Activated gamma-delta T cell (primary cell): ENCODE measurements at places on chromosomes 4 and X.

GRCh38 chr4:139300431-139301112 is 733 bp upstream of the NAA15 start:
- no peak for DNase-seq

DNA sequence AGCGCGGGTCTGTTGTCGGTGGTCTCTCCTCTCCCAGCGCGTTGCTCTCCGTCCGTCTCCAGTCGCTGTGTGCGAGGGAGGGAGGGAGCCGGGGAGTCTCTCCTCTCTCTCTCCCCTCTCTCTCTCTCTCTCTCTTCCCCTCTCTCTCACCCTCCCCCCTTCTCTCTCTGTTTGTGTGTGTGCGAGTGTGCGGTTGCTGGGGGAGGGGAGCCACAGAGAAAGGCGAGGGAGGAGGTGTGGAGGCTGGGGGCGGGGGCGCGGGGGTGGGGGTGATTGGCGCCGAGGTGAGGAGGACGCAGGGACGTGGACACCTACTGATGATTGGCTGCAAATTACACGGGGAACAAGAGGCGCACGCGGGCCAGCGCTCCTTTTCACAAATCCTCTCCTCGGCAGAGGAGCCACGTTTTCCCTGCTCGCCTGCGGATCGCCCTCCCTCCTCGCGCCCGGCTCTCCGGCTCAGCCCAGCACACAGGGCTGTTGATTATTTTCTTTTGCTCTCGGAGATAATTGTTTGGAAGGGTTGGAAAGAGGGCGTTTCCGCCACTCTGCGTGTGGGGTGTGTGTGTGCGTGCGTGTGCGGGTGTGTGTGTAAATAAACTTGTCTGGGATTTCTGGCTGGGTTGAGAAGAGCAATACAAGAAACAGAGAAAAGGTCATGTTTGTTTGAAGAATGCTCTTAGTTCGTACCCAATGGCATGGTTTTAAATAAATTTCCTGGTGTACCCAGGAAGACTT is at the start of gene CXXC4:
TSS of gene CXXC4 (minus strand) at position 73 of the 738 bp plus-strand sequence. CDS start 3,092 bp downstream, outside the sequence.
- peak; percentile 8 for DNase-seq

DNA sequence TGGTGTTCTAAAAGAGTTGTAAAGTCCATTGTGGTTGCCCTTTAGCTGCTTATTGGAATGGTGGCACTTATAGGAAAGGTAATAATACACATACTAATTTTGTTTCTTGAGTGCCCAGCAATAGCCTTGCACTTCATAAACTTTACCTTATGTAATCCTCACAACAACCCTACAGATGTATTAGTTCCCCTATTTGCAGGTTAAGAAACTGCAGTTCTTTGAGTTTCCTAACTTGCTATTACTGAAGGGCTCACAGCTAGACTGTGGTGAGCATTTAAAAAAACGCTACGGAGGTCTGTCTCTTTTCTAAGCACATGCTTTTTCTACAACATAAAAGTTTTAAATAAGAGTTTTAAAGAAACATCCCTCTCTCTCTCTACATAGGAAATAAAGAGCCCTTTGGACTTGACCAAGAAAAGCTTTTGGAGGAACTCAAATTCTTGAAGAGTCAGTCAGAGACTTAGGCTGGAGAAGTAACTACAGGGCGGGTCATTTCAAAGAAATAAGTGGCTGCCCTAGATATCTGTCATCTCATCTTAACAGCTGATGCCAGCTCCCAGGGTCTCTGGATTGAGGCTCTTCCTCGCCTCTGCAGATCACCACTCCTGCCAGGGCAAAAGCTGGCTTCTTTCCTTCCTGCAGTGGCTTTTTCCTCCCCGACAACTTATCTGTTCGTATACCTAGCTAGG is 42.0 kb upstream of the FBXW7 start:
- no peak for DNase-seq

DNA sequence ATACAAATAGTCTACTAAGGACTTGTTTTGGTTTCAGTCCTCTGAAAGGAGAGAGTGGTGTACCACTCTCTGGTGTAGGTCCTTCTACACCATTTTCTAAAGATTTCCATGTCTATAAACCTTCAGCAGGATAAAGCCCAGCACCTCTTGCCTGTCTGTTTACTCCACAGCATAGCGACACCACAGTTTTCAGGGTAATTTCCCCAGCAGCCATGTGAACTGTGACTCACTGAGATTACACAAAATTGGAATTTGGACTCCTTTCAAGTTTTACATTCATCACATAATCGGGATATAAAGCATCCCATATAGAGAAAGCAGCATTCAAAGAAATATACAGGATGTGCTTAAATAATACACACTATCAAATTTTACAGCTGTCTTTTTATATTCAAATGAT is 229.6 kb downstream of the PRDM5 start:
- no peak for DNase-seq

DNA sequence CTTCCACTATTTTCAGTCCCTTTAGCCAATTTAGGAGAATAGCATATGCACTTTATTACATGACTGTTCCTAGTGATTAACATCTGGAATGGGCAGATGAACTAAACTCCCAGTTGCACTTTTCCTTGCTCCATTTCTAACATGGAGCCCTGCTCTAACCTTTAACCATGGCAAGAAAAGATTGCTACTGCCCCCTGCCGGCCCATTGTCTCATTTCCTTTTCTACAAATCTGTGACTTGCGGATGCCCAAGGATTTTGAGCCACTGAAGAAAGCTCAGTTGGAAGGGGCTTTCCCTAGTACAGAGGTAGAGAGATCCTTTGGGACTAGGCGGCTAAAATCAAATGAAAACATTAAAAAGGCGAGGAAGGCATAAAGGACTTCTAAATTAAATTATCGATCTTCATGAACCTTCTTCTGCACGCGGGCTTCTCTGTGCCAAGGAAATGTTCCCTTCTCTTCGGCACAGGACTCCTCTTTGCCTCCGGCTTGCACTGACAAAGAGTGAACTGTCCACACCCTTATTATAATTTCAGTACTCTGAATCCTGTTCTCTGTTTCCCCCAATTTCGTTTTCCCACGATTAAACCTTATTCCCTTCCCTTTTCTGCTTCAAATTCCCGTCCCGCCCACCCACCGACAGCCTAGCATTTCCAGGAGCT is 577 bp upstream of the GLRA2 start:
- no peak for DNase-seq

- DNase-seq: peak; percentile 23
These were observed 177.9 kb downstream of the CBR4 start for GRCh38 chr4:168831919-168832762.
